Urinary bladder (tissue), 4 donors: ENCODE measurements at places on chromosomes 11 and 22. TPM values are rescaled to one million over a fixed set of nuclear protein-coding genes. Genes with fewer than 3 reads are reported as not detected.

The EXT2 gene
- total RNA-seq, result 95.3 TPM

The FAM180B gene
- total RNA-seq, result 0.32 TPM

The OR8A1 gene
- not detected for total RNA-seq

The OR52A5 gene
- total RNA-seq, result not detected

The MS4A1 gene
- 1.2 TPM for total RNA-seq

The APOA1 gene
- 1.1 TPM for total RNA-seq

The GGTLC2 gene
- total RNA-seq, result not detected

The TRIM48 gene
- total RNA-seq, result not detected

The PTPN5 gene
- total RNA-seq, result 0.21 TPM

The TRIM6 gene
- 5.5 TPM for total RNA-seq

The JAML gene
- total RNA-seq, result 6.5 TPM

The CHADL gene
- total RNA-seq, result 1.8 TPM

The LPXN gene
- total RNA-seq, result 5.3 TPM

The ANO1 gene
- 15.0 TPM for total RNA-seq

The SMC1B gene
- total RNA-seq, result 0.16 TPM

The C11orf86 gene
- not detected for total RNA-seq

The GPHA2 gene
- total RNA-seq, result not detected

The OR6T1 gene
- not detected for total RNA-seq
